ENCODE measurements at places on chromosomes 5 and 9.

GRCh38 chr9:130606887-130607600 is 27.7 kb downstream of the FUBP3 start:
- H3K4me3 ChIP-seq, result no peak overlapping the region
- no peak for DNase-seq
- H3K27me3 ChIP-seq, result no peaks in the 10 kb centered on the region
- no peak overlapping the region for H3K27ac ChIP-seq
- H3K4me1 ChIP-seq, result no peaks in the 10 kb centered on the region

- H3K4me3 ChIP-seq, result no peak overlapping the region
- DNase-seq, result no peak
- H3K36me3 ChIP-seq, result no peaks in the 10 kb centered on the region
- no peak overlapping the region for H3K27ac ChIP-seq
- no peaks in the 10 kb centered on the region for H3K27me3 ChIP-seq
Measured at GRCh38 chr5:16679863-16680262, 63.1 kb upstream of the RETREG1 start.

- H3K27me3 ChIP-seq, result no peaks in the 10 kb centered on the region
- no peak overlapping the region for H3K4me3 ChIP-seq
- H3K36me3 ChIP-seq, result no peaks in the 10 kb centered on the region
- H3K27ac ChIP-seq, result no peak overlapping the region
Measured at GRCh38 chr5:78387468-78388153, 27.2 kb downstream of the SCAMP1 start.

DNA sequence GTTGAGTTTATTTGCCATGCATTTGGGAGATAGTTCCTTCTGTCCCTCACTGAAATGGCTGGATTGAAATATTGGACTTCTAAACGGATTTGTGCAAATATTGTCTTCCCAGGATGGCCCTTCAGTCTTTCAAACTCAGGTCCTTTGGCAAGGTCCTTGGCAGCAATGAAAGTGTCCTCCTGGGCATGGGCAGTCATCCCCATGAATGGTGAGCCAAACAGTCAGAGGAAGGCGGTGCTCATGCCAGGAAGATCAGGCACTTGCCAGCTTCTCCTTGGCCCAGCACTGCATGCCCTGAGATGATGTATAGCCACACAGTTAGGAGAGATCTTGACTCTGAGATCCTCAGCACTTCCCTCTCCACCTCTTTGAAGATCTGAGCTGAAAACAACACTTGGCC is 221.4 kb upstream of the KLF4 start:
- DNase-seq, result no peak
- H3K4me3 ChIP-seq, result no peak overlapping the region
- peak overlapping the region; percentile 32 for H3K27ac ChIP-seq
- H3K4me1 ChIP-seq, result no peaks in the 10 kb centered on the region

GRCh38 chr5:89901983-89902382 is 507.6 kb downstream of the CETN3 start:
- H3K4me1 ChIP-seq, result no peaks in the 10 kb centered on the region
- DNase-seq, result no peak
- H3K27me3 ChIP-seq, result no peaks in the 10 kb centered on the region

DNA sequence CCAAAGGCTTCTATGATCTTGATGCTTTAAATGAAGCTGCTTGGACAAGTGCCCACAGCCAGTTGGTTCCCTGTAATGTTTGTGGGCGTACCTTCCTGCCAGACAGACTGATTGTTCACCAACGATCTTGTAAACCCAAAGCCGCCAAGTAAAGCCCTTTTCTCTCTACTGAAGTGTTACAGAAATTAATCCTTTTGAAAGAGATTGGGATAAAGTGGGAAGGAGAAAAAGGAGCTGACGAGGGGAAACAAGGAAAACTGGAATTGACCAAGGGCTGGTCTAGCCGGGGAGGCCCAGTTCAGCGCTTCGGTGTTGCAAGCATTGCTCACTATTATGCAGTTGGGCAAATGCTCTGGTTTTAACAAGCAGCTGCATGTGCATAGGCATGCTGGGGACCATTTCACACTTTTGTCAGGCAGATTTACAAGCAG is 53.2 kb downstream of the ZNF474 start:
- no peaks in the 10 kb centered on the region for H3K36me3 ChIP-seq
- H3K27me3 ChIP-seq, result no peaks in the 10 kb centered on the region
- H3K4me1 ChIP-seq, result no peaks in the 10 kb centered on the region
- H3K27ac ChIP-seq, result peak overlapping the region; percentile 76

- H3K4me1 ChIP-seq, result no peaks in the 10 kb centered on the region
- no peak for DNase-seq
- H3K27me3 ChIP-seq, result no peaks in the 10 kb centered on the region
Measured at GRCh38 chr9:120723565-120723964, 9.3 kb upstream of the MEGF9 start.

- no peaks in the 10 kb centered on the region for H3K27me3 ChIP-seq
- no peak overlapping the region for H3K4me3 ChIP-seq
- no peak overlapping the region for H3K27ac ChIP-seq
- DNase-seq, result no peak
- H3K36me3 ChIP-seq, result no peaks in the 10 kb centered on the region
Measured at GRCh38 chr9:124365036-124365435, 50.2 kb downstream of the PSMB7 start.

GRCh38 chr9:120387257-120388002 is 192.5 kb downstream of the CDK5RAP2 start:
- H3K4me1 ChIP-seq, result peaks cover 9% of the 10 kb centered on the region
- no peaks in the 10 kb centered on the region for H3K27me3 ChIP-seq
- no peaks in the 10 kb centered on the region for H3K36me3 ChIP-seq
- H3K4me3 ChIP-seq, result no peak overlapping the region

- no peaks in the 10 kb centered on the region for H3K27me3 ChIP-seq
- no peak overlapping the region for H3K4me3 ChIP-seq
- H3K27ac ChIP-seq, result no peak overlapping the region
- no peaks in the 10 kb centered on the region for H3K36me3 ChIP-seq
- no peaks in the 10 kb centered on the region for H3K4me1 ChIP-seq
Measured at GRCh38 chr9:105194234-105194633, 50.2 kb upstream of the SLC44A1 start.

Data from breast epithelium (tissue), 4 donors.